ENCODE measurements at places on chromosomes 11 and 22. TPM values are rescaled to one million over a fixed set of nuclear protein-coding genes. Genes with fewer than 3 reads are reported as not detected.

The PDGFD gene
- total RNA-seq, result not detected

DNA sequence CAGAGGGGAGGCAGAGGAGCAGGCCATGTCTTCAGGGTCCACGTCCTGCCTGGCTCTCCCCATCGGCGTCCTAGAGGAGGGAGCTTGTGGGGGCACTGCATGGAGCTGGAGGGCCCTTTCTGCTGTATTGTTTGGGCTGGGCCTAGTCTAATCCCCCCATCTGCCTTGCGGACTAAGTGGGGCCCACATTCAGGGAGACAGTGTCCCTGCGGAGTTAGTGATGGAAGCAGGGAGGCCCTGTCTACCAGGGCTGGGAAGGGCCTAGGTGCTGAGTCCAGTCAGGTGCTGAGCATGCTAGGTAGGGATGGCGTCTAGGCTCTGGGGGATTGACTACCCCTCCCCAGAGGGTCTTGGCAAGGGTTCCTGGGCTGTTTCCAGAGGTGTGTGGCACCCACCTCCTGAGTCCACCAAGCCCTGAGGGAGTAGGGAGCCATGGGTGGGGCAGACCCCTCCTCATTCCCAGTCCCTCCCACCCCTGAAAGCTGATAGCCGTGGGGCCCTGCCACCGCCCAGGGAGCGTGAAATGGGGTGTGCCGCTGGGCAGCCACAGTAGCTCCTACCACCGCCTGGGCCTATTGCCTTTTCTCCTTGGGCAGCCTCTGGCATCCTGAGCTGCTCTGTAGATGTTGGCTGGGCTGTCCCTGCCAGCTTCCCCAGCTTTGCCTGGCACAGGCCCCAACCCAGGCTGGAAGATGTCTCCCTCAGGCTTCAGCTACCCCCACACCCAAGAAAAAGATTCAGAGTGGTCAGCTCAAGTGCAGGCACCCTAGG, 1.9 kb upstream of the POLD4 start:
- peaks cover 40% of the 10 kb centered on the region for H3K4me1 ChIP-seq
- no peaks in the 10 kb centered on the region for H3K27me3 ChIP-seq
- no peak overlapping the region for H3K4me3 ChIP-seq

GRCh38 chr11:120668537-120668936, 157.0 kb downstream of the GRIK4 start:
- H3K36me3 ChIP-seq, result no peaks in the 10 kb centered on the region
- no peaks in the 10 kb centered on the region for H3K4me1 ChIP-seq
- H3K4me3 ChIP-seq, result no peak overlapping the region
- no peak for DNase-seq
- H3K27ac ChIP-seq, result no peak overlapping the region

DNA sequence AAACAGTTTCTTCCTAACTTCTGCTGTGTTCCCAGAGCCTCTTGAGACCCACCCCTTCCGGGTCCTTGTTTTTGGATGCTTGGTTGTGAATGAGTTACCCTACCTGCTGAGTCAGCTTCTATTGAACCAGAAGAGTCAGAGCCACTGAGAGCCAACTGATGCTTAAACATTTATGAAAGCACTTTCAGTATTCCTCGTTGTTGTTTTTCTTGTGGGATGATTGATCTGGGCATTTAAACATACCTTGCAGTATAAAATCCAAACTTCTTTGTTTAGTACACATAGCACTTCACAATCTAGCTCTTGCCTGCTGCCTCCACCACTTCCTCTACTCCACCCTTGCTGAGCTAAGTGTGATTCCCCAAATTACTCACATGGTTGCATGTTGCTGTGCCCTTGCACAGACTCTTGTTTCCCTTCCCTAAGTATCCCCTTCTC, 5.5 kb downstream of the PRSS23 start:
- H3K4me1 ChIP-seq, result peaks cover 54% of the 10 kb centered on the region
- H3K4me3 ChIP-seq, result no peak overlapping the region
- no peaks in the 10 kb centered on the region for H3K36me3 ChIP-seq
- DNase-seq, result peak; percentile 76
- H3K27ac ChIP-seq, result peak overlapping the region; percentile 52
- H3K27me3 ChIP-seq, result peaks cover 41% of the 10 kb centered on the region

The CCDC34 gene
- 22.8 TPM for total RNA-seq

The TPP1 gene
- 53.2 TPM for total RNA-seq

GRCh38 chr22:49734882-49735281, 92.8 kb downstream of the BRD1 start:
- DNase-seq, result no peak
- no peak overlapping the region for H3K4me3 ChIP-seq
- H3K27ac ChIP-seq, result no peak overlapping the region
- H3K4me1 ChIP-seq, result peaks cover 7% of the 10 kb centered on the region

- H3K27me3 ChIP-seq, result no peaks in the 10 kb centered on the region
- H3K36me3 ChIP-seq, result peaks cover 2% of the 10 kb centered on the region
- no peak overlapping the region for H3K4me3 ChIP-seq
- peaks cover 54% of the 10 kb centered on the region for H3K4me1 ChIP-seq
- H3K27ac ChIP-seq, result no peak overlapping the region
Measured at GRCh38 chr11:72719144-72719543, 33.1 kb downstream of the ARAP1 start.

The FOLH1 gene
- total RNA-seq, result not detected

DNA sequence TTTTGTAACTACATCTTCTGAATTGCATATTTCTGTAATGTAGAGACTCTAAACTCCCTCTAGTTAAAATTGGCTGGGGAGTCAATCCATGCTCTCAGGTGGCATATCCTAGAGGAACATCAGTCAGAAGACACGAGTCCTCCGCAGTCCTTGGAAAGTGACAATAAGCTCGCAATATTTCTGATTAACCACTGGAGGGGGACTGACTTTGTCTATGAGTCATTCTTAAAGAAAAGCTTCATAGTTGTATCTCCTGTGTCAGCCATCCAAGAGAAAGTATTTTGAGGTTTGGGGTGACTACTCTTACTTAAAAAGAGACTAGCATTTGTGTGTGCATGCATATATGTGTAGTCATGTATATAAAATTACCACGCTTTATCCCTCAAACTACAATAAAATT, 60.2 kb downstream of the SLN start:
- peaks cover 21% of the 10 kb centered on the region for H3K27me3 ChIP-seq
- no peak overlapping the region for H3K4me3 ChIP-seq

DNA sequence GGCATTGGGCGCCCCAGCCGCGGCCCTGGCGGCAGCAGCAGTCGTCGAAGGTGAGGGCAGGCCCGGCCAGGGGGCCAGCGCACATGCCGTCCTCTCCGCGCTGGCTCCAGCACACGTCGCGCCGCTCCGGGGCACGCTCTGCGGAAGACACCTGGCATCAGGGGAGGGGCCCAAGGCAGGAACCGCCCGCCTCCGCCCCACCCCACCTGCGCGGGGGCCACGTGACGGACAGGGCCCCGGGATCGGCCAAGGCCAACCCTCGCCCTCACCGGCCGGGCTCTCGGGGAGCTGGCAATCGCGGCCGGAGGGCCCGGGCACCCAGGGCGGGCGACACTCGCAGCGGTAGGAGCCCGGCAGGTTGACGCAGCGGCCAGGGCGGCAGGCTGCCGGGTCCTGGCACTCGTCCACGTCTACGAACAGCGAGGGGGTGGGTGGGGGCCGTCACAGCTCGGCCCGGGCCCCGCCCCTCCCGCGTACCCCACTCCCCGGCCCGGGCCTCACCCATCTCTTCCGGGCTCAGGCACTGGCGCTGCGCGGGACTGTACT, 14.9 kb downstream of the SCYL1 start:
- peaks cover 12% of the 10 kb centered on the region for H3K36me3 ChIP-seq
- H3K4me1 ChIP-seq, result peaks cover 13% of the 10 kb centered on the region
- no peak for DNase-seq
- H3K27me3 ChIP-seq, result no peaks in the 10 kb centered on the region
- peak overlapping the region; percentile 87 for H3K27ac ChIP-seq
- peak overlapping the region; percentile 79 for H3K4me3 ChIP-seq

DNA sequence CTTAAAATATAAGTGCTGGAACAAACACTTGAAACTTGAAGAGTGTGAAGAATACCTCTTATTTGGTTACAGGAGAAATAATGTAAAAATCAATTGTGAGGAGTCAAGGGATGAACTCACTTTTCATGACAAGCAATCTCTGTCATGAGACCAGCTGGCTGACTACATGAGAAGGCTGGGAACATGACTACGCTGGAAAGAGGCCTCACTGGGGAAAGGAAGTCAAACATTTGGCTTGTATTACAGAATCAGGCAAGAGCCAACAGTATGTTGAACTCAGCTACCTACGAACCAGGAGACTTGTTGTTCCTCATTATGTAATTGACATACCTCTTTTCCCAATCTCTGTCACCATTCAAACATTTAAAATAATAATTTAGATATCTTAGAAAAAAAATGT, 14.4 kb downstream of the DCDC1 start:
- no peak overlapping the region for H3K4me3 ChIP-seq
- no peak overlapping the region for H3K27ac ChIP-seq
- no peaks in the 10 kb centered on the region for H3K36me3 ChIP-seq
- H3K4me1 ChIP-seq, result no peaks in the 10 kb centered on the region

- DNase-seq, result no peak
- no peaks in the 10 kb centered on the region for H3K36me3 ChIP-seq
- H3K27me3 ChIP-seq, result no peaks in the 10 kb centered on the region
- H3K27ac ChIP-seq, result no peak overlapping the region
Measured at GRCh38 chr11:94933223-94934130, 39.9 kb downstream of the CWC15 start.

- no peak overlapping the region for H3K4me3 ChIP-seq
- H3K27me3 ChIP-seq, result peaks cover 9% of the 10 kb centered on the region
- no peak for DNase-seq
- H3K4me1 ChIP-seq, result peaks cover 13% of the 10 kb centered on the region
- peaks cover 5% of the 10 kb centered on the region for H3K36me3 ChIP-seq
Measured at GRCh38 chr22:29171721-29172120, 34.0 kb upstream of the EMID1 start.

The TRIM64 gene
- total RNA-seq, result not detected

The FAM111B gene
- 31.0 TPM for total RNA-seq

The NXPE2 gene
- not detected for total RNA-seq

GRCh38 chr11:93285430-93285829, 45.1 kb upstream of the DEUP1 start:
- no peak overlapping the region for H3K27ac ChIP-seq
- H3K36me3 ChIP-seq, result no peaks in the 10 kb centered on the region
- no peaks in the 10 kb centered on the region for H3K4me1 ChIP-seq

The DNAJB13 gene
- 0.19 TPM for total RNA-seq

The SMIM38 gene
- total RNA-seq, result 1.5 TPM

DNA sequence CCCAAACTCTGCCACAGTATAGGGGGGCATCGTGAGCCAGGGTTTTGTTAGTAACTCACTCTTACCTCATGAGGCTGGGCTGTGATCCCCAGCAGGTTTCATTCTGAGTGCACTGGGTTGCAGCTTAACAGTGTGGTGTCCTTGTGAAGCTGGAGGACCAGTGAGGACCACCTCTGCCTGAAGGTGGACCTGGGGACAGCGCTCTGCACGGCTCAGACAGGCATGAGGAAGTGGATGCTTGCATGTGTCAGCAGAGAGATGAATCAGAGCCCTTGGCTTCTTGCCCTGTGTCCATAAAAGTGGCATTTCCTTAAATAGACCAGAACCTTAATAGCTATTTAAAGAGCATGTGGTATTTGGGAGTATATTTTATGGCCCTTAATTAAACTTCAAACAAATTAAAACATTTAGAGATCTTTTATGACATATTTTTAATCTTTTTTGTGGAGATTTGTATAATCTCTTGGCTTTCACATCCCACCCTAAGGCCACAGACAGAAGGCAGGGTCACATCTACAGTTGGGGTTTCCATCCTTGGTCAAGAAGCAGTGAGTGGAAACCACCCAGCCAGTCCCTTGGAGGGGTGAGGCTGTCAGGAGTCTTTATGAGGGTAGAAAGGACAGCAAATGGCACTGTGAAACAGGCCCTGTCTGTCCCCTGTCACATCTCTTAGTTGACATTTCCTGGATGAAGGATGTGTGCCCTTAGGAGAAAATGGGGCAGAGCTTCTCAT, 24.8 kb upstream of the ADORA2A start:
- peaks cover 41% of the 10 kb centered on the region for H3K4me1 ChIP-seq
- no peaks in the 10 kb centered on the region for H3K27me3 ChIP-seq
- peaks cover 4% of the 10 kb centered on the region for H3K36me3 ChIP-seq
- peak overlapping the region; percentile 16 for H3K27ac ChIP-seq
- no peak for DNase-seq

DNA sequence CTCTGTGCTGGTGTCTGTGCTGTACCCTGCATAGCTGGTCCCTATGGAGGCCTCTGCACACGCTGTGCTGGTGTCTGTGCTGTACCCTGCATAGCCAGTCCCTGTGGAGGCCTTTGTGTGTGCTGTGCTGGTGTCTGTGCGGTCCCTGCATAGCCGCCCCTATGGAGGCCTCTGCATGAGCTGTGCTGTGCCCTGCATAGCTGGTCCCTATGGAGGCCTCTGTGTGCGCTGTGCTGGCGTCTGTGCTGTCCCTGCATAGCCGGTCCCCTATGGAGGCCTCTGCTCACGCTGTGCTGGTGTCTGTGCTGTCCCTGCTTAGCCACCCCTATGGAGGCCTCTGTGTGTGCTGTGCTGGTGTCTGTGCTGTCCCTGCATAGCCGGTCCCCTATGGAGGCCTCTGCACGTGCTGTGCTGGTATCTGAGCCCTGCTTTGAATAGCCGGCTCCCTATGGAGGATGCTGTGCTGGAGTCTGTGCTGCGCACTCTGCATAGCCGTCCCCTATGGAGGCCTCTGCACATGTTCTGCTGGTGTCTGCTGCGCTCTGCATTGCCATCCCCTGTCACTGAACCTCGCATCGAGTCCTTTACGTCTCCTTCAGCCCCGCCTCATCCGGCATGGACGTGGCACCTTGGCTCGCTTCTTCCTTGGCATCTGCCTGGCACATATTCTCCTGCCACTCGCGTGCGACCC, 6.2 kb downstream of the NADSYN1 start:
- H3K4me1 ChIP-seq, result peaks cover 8% of the 10 kb centered on the region
- H3K36me3 ChIP-seq, result peaks cover 62% of the 10 kb centered on the region
- H3K4me3 ChIP-seq, result no peak overlapping the region
- DNase-seq, result no peak
- H3K27me3 ChIP-seq, result no peaks in the 10 kb centered on the region

The ART1 gene
- not detected for total RNA-seq

DNA sequence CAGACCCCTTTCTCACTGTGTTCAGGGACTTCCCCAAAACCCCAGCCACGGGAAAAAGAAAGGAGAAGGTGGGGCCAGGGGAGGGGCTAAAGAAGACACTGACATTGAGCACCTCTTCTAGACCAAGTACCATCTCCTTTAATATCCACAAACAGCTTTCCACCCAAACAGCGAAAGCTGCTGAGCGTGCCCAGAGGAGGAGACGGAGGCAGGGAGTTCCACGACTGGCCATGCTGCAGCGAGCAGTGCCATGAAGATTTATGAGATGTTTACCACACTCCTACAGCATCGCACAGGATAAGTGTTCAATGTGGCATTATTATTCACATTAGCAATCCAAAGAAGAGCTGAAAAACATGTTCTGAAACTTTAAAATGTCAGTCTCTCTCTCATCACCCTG, 127.4 kb downstream of the LARGE1 start:
- no peak overlapping the region for H3K27ac ChIP-seq
- no peaks in the 10 kb centered on the region for H3K27me3 ChIP-seq

The SMC1B gene
- 1.1 TPM for total RNA-seq

- H3K27ac ChIP-seq, result no peak overlapping the region
- H3K36me3 ChIP-seq, result peaks cover 3% of the 10 kb centered on the region
- peaks cover 4% of the 10 kb centered on the region for H3K4me1 ChIP-seq
- H3K4me3 ChIP-seq, result no peak overlapping the region
Measured at GRCh38 chr22:46262449-46263215, 511 bp downstream of the PKDREJ start.
